Stimulated activated CD8-positive, alpha-beta memory T cell treated with anti-CD3 and anti-CD28 coated beads, Interleukin-4, amount 100 ng/mL, for 1 hour (primary cell): ENCODE measurements at places on chromosomes 3 and 15.

- no peak for DNase-seq
Measured at GRCh38 chr3:159936541-159936940, 52.1 kb upstream of the IL12A start.

- no peak for DNase-seq
Measured at GRCh38 chr3:6799264-6799915, 61.5 kb upstream of the GRM7 start.

- no peak for DNase-seq
Measured at GRCh38 chr3:194212845-194213331, 76.9 kb downstream of the HES1 start.

- no peak for DNase-seq
Measured at GRCh38 chr15:55669270-55669669, 73.7 kb downstream of the PRTG start.

DNA sequence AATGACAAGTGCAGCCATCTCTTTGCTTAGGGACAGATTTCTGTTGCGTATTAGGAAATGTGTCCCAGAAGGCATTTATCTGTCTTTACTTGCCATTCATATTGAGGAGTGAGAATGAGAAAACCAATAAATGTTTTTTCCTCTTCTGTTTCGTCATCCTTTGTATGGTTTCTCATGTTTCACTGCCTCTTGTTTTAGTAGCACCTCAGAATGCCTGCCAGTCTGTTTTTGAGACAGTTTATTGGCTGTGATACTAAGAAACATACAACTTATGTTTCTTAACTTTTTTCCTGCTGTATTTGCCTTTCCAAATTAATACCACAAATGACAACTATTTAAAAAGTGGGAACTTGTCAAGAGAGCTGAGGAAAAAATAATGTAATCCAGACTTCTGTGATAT, 390.2 kb upstream of the GOLIM4 start:
- DNase-seq = no peak

GRCh38 chr3:42732829-42733459, 30.3 kb upstream of the HHATL start:
- no peak for DNase-seq

GRCh38 chr3:110925798-110926197, 145.8 kb upstream of the NECTIN3 start:
- no peak for DNase-seq

- DNase-seq = no peak
Measured at GRCh38 chr3:172520301-172520831, 2.9 kb downstream of the TNFSF10 start.

DNA sequence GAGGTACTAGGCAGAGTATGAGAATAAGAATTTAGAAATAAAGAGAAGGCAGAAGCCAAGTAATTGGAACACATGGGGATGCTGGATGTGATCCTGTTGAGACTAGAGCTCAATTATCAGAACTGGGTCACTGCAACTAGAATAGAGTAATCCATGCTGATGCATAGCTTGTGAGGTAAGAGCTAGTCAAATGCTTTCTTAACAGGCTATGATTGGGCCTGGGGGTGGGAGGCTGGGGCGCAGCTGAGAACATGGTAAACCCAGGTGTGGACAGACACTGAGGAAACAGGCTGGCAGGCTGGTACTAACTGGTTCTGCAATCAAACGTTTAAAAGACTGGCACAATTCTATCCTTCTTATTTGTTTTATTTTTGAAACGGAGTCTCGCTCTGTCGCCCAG, 50.5 kb upstream of the LRRFIP2 start:
- DNase-seq = no peak

DNA sequence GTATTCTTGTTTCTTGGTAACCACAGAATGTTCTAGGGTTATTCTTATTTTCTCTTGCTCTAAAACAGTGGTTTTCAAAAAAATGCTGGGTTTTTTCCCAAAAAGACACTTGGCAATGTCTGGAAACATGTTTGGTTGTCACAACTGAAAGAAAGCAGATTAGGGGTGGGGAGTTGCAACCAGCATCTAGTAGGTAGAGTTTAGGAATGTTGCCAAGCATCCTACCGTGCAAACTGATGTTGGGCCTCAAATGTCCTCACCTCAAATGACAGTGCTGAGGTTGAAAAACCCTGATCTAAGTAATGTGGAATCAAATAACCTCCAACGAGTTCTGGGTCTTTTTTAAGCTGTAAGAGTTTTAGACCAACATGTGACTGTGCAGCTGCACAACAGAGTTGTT, 270.5 kb upstream of the STT3B start:
- DNase-seq = no peak

- no peak for DNase-seq
Measured at GRCh38 chr3:159458982-159459381, 529.7 kb upstream of the IL12A start.

GRCh38 chr15:36254426-36254825, 325.0 kb upstream of the CDIN1 start:
- no peak for DNase-seq
